ENCODE measurements at places on chromosomes 2 and 18.

- DNase-seq: no peak
Observed at GRCh38 chr2:192940767-192941166, 746.0 kb upstream of the TMEFF2 start.

DNA sequence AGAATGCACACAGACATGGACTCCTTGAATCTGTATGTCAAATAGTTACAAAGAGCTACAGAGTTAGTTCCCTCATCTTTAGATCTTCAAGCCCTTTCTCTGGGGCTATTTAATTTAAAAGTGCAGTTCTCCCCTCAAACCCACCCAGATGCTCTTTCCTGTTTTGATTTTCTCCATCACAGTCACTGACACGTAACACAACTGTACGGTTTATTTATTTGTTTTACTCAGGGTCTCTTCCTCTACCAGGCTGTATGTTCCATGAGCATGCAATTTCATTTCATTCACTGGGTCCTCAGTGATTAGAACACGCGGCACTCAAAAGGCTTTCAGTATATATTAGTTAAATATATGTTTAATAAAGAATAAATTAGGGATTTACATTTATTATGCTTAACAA is 94.7 kb downstream of the DOCK10 start:
- DNase-seq: no peak

DNA sequence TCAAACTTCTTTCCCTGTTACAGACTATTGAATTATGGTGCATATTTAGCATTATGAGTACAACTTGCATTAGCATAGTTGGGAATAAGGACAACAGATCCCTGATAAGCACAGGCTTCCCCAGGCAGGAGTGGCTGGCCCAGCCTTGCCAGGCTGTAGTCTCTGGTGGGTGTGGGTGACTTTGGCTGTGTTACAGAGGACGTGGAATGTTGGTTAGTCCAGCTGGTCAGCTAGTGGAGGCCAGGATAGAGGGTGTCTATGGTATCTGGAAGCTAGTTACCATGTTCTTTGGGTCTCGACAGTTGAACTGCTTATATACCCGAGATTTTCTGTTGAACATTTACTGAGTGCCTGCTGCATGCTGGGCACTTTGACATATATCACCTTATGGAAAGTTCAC is 4.7 kb downstream of the SH3RF3 start:
- DNase-seq: no peak

DNA sequence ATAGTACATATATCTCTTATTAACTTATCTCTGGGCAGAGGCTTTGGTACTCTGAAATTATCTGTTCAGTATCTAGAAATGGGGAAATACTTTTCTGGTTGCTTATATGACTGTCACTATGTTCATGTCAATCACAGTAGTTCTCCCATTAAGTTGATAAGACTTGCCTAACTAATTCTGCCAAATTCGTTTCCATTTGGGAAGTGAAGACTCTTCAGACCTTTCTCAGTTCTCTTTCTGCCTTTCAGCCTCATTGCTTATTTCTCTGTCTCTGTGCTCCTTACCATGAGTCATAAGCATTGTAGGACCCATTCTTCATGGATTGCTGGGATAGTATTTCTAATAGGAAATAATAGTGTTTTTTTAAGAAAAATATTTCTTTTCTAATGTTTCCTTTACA is 113.5 kb downstream of the PHLPP1 start:
- no peak for DNase-seq

DNA sequence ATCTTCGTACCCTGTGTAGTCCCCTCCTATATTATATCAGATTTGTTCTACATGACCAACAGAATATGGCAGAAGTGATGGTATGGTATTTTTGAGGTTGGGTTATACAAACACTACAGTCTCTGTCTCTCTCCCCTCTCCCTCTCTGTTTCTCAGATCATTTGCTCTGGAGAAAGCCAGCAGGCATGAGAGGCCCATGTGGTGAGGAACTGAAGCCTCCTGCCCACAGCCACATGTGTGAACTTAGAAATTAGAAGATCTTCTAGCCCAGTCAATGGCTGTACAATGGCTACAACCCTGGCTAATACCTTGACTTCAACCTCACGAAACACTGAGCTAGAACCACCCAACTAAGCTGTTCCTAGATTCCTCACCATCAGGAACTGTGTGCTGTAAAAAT is 250.6 kb downstream of the SMAD2 start:
- DNase-seq: no peak

- DNase-seq: no peak
Observed at GRCh38 chr2:175462246-175462645, 280.7 kb upstream of the ATP5MC3 start.

DNA sequence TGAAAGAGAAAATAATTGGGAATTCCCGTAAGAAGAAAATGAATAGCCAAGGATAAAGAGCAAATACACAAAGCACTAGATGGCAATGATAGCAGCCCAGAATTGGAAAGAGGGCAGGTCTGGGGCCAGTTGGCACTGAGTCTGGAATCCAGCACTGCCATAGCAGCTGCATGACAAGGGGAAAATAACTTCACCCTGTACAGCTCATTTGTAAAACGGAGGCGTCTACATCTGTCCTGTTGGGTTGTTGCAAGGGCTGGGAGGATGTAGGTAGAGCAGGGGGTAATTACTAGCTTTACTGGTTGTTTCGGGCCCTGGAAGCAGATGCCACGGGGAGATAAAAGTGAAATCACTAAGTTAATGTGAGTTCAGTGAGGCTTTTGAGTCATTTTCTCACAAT is 110.0 kb upstream of the RASGRP3 start:
- no peak for DNase-seq

- no peak for DNase-seq
Observed at GRCh38 chr2:49225126-49225525, 70.8 kb upstream of the FSHR start.

DNA sequence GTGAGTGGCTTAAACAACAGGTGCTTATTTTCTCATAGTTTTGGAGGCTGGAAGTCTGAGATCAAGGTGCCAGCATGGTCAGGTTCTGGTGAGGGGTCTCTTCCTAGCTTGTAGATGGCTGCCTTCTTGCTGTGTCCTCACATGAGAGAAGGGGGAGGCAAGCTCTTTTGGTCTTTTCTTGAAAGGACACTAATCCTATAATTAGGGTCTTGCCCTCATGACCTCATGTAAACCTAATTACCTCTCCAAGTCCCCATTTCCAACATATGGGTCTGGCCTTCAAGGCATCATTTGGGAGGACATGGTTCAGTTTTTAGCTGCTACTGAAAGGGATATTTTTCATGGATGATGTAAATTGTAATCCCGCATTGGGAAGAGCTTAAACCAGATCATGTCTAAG is 18.0 kb downstream of the RBM44 start:
- no peak for DNase-seq

DNA sequence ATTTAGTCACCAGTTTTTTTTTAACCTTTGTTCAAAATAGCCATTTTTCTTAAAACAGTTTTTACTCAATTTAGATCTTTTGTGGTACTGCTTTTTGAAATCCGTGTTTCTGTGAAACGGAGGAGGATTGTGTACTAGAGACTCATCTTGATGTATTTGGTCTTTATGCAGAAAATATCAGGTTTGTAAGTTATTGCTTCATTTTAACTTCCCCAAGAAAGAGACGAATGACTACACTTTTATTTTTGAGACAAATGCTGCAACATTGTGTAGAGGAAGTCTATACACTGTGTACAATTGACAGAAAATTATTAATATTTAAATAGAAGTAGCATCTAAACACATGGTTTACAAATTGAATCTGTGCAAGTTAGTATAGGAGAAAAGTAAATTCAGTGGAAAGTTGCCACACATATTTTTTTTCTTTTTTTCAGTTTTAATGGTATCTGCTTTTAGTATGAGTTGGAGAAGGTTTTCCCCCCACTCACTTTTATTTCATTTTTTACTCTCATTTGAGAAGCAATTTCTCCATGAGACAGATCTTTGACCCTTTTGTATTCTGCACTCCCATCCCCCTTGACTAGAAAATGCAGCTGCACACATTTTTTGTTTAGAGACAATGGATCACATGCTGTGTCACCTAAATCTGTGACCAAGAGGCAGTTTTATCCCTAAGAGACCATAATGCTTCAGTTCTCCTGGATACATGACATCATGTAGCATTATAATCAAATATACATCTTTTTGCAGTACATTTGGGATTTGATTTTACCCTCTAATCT is 200.8 kb upstream of the STON1 start:
- DNase-seq: no peak

GRCh38 chr2:53497020-53497419 is 270.6 kb upstream of the CHAC2 start:
- no peak for DNase-seq

Data from stimulated activated CD4-positive, alpha-beta T cell treated with anti-CD3 and anti-CD28 coated beads, Interleukin-2, amount 100 ng/mL, for 24 hours (primary cell).